ENCODE measurements at places on chromosomes 12 and 14. TPM values are rescaled to one million over a fixed set of nuclear protein-coding genes. Genes with fewer than 3 reads are reported as not detected.

- DNase-seq = no peak
Measured at GRCh38 chr12:61687407-61687806, 572.8 kb upstream of the USP15 start.

GRCh38 chr14:30855345-30856037 is 18.9 kb upstream of the COCH start:
- DNase-seq = no peak

- no peak for DNase-seq
Measured at GRCh38 chr12:71958457-71958856, 19.8 kb downstream of the TPH2 start.

DNA sequence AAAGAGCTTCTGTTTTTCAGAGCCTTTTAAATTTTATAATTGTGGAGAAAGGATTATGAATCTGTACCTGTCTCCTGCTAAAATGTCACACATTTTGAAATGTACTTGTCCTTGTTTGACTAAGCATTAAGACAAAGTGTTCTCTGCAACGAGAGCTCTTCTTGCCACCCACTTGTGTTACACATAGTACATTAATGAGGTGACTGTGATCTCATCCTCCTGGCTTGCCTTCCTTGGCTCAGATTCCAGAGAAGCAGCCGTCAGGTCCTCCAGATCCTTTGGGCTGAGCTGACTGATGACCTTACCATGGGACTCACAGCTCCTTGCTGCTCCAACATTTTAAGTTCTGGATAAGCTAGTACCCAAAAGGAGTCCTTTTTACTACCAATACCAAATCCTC is 81.4 kb downstream of the BBS10 start:
- peak; percentile 67 for DNase-seq

- no peak for DNase-seq
Measured at GRCh38 chr14:81533212-81533535, 479 bp downstream of the SEL1L start.

GRCh38 chr12:95319694-95320331 is 102.2 kb downstream of the VEZT start:
- DNase-seq = no peak

DNA sequence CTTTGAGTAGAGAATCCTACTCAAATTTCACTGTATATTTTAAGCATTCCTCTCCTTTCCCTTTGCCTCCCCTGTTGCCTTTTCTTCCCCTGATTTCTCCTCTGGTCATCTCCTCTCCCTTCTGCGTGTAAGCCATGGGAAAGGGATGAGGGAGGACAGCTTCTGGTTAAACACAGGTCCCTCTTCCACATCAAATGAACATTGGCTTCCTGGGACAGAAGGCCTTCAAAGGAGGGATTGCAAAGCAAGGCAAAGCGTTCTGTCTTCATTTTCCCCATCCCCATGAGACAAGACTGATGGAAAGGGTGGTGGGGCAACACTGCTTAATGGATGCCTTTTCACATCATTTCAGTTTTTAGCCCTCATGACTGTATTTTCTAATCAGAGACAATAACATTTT is 26.2 kb downstream of the GPRC5A start:
- no peak for DNase-seq

- DNase-seq = peak; percentile 16
Measured at GRCh38 chr12:111546758-111547383, 52.2 kb downstream of the ATXN2 start.

DNA sequence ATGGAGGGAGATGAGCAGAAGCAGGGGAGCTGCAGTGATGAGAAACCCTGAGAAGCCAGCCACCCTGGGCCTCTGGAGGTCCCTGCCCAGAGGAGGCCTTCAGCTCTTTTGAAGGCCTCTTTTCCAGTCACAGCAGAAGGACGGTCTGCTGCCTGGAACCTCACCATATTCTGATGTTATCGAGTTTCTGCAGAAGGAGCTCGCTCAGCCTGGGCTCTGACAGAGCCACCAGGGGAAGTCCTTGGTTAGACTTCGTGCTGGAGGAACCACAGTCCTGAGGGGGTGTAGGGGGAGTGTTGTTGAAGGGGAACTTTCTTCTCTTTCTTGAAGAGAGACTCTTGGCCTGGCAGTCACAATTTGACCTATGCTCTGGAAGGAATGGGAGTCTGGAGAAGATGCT is 25.1 kb upstream of the BATF start:
- DNase-seq = no peak

GRCh38 chr12:84290168-84290567 is 622.4 kb downstream of the SLC6A15 start:
- no peak for DNase-seq

- DNase-seq = peak; percentile 46
Measured at GRCh38 chr12:120474616-120474960, 5.0 kb upstream of the SRSF9 start.

- DNase-seq = no peak
Measured at GRCh38 chr12:59895166-59895775, 299.4 kb downstream of the SLC16A7 start.

DNA sequence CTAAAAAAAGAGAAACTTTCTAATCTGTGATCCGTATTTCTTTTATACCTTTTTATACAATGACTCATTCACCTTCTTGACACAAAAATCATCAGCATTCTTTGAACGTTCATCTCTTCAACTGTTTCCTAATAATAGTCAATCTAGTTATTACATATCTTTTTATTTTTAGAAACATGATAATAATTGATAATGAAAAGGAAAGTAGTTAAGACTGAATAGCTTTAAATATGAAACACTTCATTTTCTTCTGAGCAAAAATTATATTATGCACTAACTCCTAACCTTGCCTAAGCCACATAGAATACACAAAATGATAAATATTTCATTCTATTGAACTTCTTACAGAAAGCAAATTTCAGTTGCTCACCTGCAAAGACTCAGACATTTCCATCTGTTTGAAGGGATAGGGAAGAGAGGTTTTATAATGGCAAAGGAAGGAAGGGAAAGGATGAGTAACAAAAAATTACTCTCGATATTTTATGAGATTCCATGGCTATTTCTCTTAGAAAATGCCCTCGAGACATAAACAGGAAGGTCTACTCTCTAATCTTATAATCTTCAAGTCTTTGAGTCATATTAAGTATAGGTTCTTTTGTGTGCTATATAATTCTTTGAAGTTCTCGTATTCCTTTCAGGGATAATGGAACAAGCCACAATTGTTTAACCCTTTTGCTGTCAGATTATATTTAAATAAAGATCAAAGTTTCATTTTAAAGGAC is 7.5 kb upstream of the KLHL42 start:
- no peak for DNase-seq

- peak; percentile 38 for DNase-seq
Measured at GRCh38 chr14:64293976-64294671, at the start of gene ESR2. Gene ESR2, minus strand, starts transcription at chr14:64294371. Its CDS starts 11,386 bp downstream, at chr14:64282985.

DNA sequence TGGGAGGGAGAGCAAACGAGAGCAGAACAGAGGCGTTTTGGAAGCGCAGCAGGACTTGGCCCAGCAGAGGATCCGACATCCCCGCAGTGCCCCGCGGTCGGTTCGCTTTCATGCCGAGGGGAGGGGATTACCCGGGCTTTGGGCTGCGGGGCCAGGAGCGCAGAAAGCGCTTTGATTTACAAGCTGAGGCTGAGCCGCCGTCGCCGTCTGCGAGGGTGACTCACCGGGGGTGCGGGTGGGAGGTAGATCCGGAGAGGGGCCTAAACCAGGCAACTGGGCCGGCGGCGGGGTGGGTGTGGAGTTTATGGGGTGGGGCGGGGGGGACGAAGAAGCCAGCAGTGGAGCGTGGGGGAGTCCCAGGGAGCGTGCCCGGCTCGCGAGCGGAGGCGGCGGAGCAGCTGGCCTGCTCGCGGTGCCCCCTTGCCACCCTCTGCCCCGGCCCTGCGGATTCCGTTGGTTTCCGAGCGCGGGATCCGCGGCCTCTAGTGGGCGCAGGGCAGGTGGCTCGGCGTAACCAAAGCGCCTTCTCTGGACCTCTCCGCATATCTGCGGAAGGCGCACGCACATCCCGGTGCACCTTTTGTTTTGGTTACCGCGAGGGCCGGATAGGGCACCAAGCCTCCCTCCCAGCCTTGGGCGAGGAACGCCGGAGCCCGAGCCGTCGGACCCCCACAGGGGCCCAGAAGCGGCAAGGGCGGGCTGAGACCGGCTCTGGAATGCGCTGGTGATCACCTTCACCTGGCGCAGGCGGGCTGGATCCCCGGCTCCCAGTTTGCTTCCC is 2.6 kb downstream of the SIX4 start:
- peak; percentile 46 for DNase-seq

DNA sequence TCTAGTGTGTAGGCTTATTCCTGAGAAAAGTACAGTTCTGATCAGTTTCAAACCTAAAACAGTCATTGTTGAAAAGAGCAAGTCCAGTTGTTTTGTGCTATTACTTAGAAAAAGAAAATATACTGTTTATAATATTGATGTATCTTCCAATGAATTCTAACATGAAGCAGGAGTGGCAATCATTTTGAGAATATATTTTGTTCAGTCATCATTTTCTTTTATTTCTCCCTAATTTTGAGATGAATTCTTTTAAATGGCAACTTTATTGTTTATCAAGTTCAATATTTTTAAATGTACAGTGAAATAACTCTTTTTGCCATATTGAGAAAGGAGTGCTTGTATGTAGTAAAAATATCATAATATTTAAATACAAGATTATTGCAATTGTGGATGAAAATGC is 862.2 kb upstream of the MDGA2 start:
- no peak for DNase-seq

DNA sequence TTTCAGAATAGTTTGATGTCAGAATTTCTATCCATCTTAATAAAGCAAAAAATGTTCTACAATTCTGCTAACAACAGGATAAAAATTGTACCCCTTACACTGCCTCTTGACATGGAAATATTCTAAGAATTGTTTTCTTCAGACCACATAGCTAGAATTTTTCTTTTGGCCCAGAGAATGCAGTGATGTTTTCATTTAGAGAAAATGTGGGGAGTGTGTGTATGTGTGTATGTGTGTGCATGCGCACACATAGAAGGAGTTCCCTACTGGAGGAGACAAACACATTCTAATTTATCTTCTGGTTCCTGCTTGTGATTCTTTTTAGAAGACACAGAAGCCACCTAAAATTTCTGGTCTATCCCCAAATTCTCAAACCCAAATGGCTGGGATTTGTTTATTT is 1145.7 kb downstream of the VRK1 start:
- no peak for DNase-seq

GRCh38 chr14:64919618-64920017 is 5.4 kb downstream of the CHURC1 start:
- DNase-seq = peak; percentile 4

DNA sequence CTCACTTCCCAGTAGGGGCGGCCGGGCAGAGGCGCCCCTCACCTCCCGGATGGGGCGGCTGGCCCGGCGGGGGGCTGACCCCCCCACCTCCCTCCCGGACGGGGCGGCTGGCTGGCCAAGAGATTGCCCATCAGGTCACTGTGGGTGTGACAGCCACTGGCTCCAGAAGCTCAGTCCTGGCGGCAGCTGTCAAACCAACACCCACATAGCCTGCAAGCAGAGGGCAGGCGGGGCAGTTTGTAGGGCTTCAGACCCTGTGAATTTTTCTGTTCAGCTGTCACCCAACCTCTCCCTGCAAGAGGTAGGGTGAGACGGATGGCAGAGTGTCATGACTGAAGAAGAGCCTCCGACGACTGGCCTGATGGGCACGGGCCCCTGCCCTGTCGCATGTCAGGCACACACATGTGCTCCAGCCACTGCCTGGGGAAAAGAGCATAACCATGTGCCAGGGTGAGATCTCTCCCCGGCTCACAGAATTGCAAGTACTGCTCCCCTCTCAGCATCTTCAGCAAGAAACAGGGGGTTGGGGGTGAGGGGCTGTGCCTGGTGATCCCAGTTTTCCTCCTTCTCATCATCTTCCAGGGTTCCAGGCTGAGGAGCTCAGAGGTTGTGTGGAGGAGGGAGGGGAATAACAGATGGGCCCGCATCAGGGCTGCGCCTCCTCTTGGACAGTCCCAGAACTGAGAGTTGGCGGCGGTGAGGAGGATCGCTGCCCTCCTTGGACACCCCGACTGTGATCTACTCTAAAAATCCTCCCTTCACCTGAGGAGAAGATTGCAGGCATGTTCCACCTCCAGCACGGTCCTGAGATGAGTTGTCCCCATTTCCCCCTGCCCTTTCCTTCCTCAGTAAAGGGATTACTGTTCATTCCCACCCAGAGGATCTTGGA is 11.2 kb upstream of the PRPH start:
- no peak for DNase-seq

GRCh38 chr12:92158796-92159439 is 13.3 kb upstream of the BTG1 start:
- no peak for DNase-seq

DNA sequence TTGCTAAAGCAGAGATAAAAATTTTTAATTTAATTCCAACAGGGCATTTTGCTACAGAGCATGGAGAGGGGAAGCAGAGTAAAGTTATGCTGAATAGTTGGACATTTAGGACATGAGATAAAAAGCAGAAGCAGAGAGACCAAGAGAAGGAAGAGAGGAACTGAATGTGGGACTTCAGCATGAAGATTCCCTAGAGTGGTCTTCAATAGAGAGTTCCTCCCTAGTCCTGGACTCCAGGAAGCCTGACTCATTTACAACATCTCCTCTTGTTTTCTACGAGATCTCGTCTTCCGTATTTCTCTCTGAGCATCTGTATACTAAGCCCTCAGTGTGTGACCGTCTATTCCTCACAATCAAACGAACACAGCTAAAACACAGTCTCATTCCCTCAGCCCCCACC is 35.2 kb upstream of the IFT81 start:
- DNase-seq = no peak

DNA sequence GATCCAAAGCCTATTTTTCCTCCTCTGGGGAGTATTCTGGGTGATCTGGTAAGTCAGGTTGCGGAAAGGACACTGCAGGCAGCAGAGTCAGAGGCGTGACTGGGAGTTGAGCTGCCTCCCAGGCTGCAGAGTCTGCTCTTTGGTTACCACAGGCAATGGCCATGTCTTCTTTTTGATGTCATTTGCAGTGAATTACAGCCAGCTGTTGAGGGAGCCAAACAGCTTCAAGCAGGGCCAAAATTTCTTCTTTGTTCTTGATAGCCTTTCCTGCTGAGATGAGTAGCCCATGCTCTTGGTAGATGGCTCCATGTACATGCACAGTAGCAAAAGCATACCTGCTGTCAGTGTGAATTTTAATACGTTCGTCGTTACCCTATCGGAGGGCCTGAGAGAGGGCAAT is 116.6 kb upstream of the PZP start:
- no peak for DNase-seq

The MAP1LC3B2 gene
- total RNA-seq = not detected

The FSCB gene
- total RNA-seq = 1.4 TPM

The PRB2 gene
- total RNA-seq = not detected

The TMPRSS12 gene
- total RNA-seq = not detected

The GPR162 gene
- 2.6 TPM for total RNA-seq

The FBXO34 gene
- total RNA-seq = 26.5 TPM

The CLEC1A gene
- not detected for total RNA-seq

The PCED1B gene
- 0.27 TPM for total RNA-seq

The TEX22 gene
- total RNA-seq = 1.5 TPM

The IL23A gene
- not detected for total RNA-seq

The TAS2R8 gene
- total RNA-seq = 0.45 TPM

The TGM1 gene
- 0.36 TPM for total RNA-seq

The GYS2 gene
- total RNA-seq = not detected

The SOCS2 gene
- 6.3 TPM for total RNA-seq

The TCL1B gene
- not detected for total RNA-seq
